GM18507 (cell line): ENCODE measurements at places on chromosomes 2 and 18.

- DNase-seq: no peak
Observed at GRCh38 chr2:185502351-185502750, 236.3 kb upstream of the FSIP2 start.

DNA sequence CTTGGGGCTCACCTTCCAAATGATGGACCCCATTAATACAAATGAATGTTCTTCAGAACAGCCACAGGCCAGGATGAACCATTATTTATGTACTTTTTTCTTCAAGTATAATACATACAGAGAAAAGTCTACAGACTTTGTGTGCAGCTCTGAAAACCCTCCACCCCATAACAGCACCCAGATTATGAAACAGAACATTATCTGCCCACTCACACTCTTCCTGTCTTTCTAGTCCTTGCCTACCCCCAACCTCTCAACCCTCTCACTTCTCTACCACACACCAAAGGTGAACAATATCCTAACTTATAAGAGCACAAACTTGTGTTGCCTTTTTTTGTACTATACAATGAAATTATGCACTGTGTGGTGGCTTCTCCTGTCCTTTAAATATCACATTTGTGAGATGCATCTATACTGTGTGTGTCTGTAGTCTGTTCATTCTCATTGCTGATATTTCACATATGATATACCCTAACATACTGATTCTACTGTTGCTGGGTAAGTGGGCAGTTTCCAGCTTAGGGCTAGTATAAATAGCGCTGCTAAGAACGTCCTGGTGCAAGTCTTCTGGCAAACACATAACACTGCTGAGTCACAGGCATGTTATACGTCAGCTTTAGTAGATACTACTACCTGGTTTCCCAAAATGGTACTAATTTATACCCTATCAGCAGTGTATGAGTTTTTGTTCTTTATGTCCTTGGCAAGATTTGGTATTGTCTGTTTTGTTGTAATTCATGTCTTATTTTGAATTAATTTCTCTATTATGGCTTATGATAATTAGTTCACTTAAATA, 1.0 kb upstream of the NPHP1 start:
- no peak for DNase-seq

DNA sequence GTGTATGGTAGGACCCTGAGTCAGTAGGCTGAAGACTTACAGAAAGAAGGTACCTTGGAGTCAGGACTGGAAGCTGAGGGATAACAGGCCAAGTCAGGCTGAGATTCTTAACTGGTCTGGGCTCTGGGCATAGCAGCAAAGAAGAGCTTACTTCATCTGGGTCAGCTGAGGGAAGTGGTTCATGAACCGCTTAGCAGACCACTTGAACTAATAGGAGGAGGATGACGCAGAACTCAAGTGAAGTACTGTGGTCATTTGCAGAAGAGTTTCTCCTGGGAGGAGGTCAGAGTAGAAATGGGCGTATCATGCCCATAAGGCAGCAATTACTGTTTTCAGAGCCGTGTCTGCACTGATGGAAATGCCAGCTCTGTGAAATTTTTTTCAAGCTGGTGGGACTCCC, 164.5 kb downstream of the LCLAT1 start:
- no peak for DNase-seq

GRCh38 chr2:10350761-10351160, 48.1 kb downstream of the HPCAL1 start:
- no peak for DNase-seq

GRCh38 chr2:240991378-240992263, 6.8 kb upstream of the SNED1 start:
- no peak for DNase-seq

DNA sequence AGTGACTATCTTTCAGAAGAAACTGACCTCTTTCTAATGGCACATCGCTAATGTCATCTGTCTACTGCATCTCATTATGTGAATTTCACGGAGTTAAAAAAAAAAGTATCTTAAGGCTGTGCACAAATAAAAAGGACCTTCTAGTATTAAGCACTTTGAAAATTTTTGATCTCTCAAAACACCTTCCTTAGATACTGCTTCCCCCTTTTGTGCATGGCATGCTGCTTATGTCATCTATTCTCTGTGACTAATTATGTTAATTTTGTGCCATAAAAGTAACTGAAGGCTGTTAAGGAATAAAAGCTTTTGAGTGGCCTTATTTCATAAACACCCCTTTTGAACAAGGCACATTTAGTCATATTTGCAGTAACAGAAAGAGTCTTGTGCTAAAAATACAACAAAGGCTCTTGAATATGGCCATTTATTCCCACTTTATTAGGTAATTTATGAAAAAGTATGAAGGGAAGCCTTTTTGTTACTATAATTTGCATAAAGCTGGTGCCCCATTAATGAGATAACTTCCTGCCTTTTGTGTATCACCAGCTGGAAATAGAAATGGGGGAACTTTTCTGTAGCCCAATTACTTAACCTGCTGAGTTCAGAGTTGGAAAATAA, 1412.0 kb upstream of the ZEB2 start:
- no peak for DNase-seq

DNA sequence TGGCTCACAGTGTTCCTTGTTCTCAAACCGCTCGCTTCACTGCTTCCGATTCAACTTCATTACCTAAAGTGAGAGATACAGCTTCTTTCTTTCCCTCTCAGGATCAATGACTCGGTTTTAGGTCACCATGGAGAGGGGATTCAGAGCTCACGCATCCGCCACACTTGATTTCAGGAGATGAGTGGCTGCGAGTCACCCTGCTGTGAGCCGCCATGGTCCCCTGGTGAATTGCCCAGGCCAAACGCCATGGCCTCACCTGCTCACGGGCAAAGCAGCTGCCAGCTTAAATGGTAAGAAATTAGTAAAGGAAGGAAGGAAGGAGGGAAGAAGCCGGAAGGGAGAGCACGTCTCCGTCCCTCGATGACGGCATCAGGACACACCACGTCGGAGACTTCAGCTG, 60.5 kb downstream of the ADNP2 start:
- DNase-seq: no peak

DNA sequence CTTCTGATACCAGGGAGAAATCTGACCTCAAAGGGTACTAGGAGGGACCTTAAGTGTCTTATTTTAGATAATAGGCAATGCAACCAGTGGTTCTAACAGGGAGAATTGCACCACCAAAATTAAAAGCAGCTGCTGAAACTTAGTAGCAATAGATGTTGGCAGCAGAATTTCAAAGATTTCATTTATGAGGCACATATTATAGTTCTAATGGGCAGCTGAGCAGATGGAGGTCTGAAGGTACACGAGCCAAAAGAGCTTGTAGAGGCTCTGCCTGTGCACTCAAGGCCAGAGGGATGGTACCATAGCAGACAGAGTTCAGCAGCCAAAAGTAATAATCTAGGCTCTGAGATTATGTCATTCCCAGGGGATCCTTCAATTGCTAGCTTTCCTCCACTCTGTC, 87.3 kb upstream of the NCKAP5 start:
- DNase-seq: no peak

GRCh38 chr2:45943219-45944044, 292.0 kb downstream of the PRKCE start:
- DNase-seq: no peak

- no peak for DNase-seq
Observed at GRCh38 chr2:216498070-216498378, 620 bp upstream of the RPL37A start.

- DNase-seq: no peak
Observed at GRCh38 chr2:15472876-15473275, 88.3 kb downstream of the NBAS start.

DNA sequence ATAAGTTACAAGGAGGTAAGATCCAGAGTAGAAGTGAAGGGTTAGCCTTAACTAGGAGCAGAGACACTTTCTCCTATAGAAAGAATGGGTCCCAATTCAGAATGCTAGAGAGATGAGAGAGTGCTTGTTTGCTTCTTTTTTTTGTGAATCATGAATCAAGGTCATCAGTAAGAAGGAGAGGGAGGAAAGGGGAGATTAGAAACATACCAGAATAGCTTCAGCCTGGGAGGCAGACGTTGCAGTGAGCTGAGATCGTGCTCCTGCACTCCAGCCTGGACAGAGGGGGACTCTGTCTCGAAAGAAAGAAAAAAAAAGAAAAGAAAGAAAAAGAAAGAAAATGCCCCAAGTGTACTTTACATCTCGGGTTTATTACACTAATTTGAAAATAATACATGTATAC, 55.8 kb upstream of the SLC35F5 start:
- DNase-seq: no peak

DNA sequence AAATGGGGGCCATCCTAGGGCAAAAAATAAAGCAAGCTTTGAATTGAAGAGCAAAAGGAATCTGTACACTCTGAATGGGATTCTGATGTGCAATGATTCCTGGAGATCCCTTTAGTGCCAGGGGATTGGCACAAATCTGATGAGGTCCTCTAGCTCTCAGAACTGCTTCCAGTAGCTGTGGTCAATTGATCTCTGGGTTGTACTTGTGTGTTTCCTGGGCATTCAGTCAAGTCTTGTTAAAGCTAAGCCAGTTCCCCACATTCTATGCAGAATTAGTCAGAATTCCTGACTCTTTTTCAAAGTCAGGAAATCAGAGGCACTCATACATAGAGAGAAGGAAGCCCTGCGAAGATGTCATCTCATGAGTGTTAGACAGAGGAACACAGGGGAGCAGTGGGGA, 161.3 kb downstream of the DNER start:
- DNase-seq: no peak

DNA sequence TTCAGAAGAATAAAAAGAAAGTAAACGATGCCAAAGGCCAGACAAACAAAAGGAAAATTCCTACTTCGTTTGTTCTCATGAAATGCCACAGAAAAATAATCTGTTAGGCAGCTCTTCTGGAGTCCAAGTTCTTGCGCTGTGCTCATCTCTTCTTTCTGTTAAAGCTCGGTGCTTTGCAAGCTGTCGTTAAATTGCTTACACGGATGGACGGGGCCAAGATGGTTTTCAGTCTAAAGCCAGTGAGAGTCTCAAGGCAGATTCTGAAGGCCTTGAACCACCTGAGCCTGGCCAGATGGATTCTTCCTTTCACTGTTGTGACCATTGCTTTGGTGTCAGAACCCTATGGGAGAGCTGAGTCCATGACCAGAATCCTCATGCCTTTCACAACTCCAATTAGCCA, 97.6 kb upstream of the RMDN2 start:
- no peak for DNase-seq

DNA sequence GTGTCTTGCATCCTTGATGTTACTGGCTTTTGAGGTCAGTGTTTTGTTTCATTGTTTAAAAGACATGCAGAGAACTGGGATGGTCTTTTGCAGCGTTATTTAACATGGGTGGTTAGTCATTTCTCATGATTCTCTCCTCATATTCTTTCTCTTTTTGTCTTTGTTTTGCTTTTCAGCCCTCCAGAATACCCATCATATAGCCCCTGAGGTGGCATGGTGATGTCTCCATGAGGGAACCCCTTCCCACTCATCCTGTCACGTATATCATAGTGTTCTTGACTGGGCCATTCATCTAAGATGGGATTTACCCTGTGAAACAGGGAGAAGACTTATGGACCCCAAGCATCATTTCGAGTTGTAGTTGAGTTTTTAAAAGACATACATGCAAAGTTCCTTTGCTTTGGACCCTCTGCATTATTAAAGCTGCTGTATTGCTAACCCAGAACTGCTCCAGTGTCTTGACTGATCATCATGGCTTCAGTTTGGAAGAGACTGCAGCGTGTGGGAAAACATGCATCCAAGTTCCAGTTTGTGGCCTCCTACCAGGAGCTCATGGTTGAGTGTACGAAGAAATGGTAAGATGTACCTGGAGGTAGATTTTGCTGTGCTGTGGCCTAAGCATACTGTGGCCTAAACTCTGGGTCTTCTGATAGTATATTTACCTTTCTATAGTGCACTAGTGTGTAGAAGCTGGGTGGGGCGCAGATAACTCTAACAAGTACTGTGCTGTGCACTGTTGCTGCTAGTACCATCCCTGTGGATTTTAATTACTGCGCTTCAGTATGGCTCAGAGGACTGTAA, 1.4 kb downstream of the EHBP1 start:
- DNase-seq: no peak

- no peak for DNase-seq
Observed at GRCh38 chr2:23213196-23213595, 171.8 kb upstream of the KLHL29 start.

DNA sequence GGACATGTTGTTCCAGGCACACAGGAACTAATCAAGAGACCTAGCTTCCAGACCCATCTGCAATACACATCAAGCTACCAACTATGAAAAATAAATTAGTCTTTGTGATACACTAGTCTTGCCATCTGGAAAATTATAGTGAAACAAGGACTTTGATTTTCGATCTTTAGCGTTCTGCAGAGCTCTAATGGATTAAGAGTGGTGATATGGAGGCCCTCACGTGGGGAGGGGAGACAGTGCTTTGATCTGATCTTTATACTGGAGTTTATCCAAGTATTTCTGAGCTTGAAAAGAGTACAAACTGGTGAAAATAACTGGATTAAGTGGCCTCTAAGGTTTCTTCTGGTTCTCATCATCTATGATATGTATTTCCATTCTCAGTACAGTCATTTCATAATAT, 273.4 kb upstream of the CDH7 start:
- DNase-seq: no peak

- DNase-seq: no peak
Observed at GRCh38 chr18:69567813-69568488, 167.3 kb downstream of the DOK6 start.

- DNase-seq: no peak
Observed at GRCh38 chr18:78804206-78805030, 175.2 kb upstream of the SALL3 start.

- no peak for DNase-seq
Observed at GRCh38 chr2:38791744-38792143, 13.7 kb downstream of the GEMIN6 start.

DNA sequence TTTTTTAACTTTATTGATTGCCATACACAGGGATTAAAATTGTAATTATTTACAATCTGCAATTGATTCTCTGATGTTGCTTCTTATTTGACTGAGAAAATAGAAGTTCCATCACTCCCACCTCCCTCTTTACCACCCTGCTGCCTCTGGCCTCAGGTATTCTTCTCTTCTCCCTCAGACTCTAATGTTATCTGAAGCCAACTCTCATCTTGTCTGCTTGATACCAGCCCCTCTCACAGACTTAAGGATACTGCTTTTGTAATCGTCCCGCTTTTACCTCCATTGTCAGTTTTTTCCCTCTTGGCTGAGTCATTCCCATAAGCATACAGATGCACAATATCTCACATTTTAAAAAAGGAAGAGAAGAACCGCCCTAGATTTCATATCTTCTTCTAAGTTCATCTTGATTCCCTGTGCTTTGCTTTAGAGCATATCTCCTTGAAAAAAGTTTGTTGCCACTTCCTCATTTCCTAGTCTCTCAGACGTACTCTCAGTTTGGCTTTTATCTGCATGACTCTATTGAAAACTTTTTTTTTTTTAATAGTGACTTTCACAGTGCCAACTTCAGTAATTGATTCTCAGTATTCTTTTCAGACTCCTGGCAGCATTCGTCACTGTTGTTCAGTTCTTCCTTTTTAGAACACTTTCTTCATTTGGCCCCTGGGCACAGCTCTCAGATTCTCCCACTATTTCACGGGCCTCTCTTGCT, 31.1 kb downstream of the SPAG16 start:
- DNase-seq: no peak

DNA sequence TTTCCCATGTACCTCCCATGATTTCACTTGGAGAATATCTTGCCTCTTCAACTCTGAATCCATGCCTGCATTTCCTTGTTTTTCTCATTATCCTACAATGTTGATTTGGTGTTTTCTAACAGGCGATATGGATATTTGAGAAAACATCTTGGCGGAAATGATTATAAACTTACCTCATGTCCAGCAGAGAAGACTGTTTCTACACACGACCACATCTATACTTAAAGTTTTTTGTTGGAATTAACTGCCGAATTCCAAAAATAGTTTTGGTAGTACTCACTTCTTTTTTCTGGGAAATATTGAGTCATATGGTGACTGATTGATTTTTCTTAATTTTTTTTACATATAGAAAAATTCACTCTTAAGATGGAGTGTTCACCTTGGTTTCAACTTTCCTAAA, 41.4 kb upstream of the TMEFF2 start:
- DNase-seq: no peak
